ENCODE measurements at places on chromosomes 13 and 19. TPM values are rescaled to one million over a fixed set of nuclear protein-coding genes. Genes with fewer than 3 reads are reported as not detected.

SPRED3 gene
- total RNA-seq: 3.0 TPM

NAPSA gene
- 44.0 TPM for total RNA-seq

KCTD15 gene
- total RNA-seq: 9.6 TPM

SRRM5 gene
- 0.74 TPM for total RNA-seq

USHBP1 gene
- not detected for total RNA-seq

SIGLEC12 gene
- 1.2 TPM for total RNA-seq

IFNL4 gene
- total RNA-seq: not detected

Data from activated CD4-positive, alpha-beta T cell treated with anti-CD3 and anti-CD28 coated beads for 36 hours (primary cell).